ENCODE measurements at places on chromosomes 12 and 14.

DNA sequence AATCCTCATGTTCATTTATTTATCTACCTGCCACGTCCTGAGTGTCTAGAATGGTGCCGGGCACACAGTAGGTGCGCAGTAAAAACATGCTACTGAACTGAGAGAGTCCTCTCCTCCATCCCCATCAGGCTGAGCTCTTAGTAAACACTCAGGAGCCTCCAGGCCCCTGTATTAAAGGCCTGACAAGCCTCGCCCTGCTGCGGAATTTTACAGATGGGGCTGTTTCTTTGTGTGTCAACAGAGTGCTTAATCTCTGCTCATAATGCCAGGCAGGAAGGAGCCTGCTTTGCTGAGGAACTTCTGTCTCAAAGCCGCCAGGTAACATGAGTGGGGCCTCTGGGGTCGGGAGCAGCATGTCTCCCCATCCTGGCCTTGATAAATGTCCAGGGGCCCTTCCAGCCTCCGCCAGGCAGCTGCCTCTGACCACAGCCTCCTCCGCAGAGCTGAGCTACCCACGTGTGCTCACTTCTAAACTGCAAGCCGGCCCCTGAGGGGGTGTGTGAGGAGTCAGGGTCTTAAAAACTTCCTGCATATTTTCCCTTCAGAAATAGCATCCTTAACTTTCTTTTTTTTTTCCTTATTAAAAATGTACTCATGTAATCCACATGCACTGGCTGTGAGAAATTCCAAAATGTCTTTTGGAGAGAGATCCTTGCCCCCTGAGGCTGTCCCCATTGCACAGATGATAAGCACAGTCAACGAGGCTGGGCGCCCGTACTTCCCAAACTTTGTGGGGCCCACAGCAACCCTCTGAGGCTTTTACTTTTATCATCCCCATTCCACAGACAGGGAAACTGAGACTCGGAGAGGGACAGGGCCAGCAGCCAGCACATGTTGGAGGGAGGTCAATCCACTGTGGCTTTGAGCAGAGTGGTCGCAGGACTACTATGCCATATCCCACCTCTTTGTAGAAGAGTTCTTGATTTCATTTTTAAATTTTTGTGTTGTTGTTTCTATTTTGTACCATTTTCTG, 116.0 kb upstream of the NCOR2 start:
- DNase-seq, result no peak

DNA sequence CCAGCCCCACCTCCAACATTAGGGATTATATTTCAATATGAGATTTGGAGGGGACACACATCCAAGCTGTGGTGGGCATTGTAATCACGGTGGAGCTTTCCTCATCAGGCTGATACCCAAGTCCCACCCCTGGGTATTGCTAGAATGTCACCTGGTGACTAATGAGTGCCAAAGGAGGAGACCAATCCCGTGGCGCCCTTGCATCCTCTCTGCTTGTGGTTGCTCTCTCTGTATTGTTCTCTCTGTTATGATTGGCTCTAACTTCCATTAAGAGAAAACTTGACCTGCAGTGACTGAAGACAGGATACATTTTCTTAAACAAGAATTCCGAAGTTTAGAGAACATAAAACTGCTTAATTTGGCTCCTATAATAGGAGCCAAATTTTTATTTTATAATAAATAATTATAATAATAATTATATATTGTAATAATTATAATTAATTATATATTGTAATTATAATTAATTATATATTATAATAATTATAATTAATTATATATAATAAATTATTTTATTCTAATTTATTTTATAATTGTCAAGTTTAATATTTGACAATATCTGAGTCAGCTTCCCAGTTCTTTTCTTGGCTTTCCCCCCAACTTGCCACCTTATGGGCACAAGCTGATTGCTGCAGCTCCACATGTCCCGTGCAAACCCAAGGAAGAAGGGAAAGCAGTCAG, 420.1 kb downstream of the DIO2 start:
- no peak for DNase-seq

DNA sequence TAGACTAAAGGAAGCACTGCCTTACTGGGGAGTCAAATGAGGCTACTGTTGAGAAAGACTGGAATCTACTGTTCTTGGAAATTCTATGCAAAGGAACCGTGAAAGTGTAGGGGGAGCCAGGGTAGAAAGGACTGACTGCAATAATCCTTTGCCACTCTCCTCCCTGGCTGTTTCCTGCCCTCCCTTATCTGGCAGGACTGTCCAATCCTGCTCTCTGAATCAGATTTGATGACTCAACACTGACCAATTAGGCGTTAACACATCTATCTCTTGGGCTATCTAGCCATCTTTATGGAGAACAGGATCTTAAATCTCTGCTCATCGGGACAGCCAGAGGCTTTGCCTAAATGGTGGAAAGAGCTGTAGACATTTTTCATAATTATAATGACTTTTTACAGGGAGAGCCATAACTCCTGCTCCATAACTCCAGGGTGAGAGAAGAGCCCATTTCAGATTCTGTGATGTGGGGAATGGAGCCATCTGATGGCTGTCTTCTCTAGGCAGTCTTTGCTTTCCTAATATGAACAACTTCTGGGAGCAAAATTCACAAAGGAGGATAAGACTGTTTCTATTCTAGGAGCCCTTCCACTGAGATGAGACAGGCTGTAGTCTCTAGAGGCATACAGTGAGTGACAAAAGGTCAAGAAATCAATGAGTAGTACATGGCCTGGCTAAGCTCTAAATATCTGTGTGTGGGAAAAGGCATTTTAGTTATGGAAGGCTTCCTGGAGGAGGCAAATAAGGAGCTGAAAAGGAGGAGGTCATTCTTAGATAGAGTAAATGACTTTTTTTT, 68.9 kb upstream of the CISTR start:
- DNase-seq, result no peak

DNA sequence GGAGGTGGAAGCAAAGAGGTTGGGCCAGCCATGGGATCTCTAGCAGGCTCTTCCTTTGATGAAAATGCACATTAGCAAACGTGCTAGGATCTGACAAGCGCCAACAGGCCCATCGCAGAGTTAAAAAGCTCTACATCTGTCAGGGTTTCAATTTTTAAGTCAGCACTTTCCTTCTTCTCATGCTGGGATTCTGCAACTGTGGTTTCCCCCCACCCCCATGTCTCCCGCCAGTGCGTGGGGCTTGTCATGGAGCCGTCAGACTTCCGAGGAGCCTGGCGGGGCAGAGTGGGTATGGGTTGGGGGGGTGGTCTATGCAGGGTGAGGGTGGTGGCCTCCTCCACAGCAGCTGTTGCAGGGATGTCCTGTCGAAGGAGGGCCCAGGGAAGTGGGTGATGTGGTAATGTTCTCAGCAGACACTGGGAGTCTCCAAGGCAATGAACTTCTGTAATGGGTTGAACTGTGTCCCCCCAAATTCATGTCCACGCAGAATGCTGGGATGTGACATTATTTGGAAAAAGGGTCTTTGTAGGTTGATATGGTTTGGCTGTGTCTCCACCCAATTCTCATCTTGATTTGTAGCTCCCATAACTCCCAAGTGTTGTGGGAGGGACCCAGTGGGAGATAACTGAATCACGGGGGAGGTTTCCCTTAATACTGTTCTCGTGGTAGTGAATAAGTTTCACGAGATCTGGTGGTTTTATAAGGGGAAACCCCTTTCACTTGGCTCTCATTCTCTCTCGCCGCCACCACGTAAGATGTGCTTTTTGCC, 115.2 kb upstream of the MAP1LC3B2 start:
- no peak for DNase-seq

DNA sequence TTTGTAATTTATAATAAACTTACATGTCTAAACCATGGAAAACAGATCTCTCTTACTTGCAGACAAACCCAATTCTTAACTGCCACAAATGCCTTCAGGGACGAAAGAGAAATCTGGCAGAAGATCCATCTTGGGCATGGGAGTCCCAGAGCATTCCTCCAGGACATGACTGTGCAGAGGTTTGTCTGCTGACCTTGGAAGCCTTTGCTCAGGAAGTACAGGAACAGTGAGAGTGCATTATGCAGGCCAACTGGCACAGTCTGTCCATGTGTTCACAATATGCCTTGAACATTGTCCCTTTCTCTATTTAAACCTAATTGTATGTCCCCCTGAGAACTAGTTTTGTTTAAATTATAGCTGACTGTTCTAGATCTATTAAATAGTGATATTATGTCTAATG, 467.1 kb downstream of the ATP23 start:
- DNase-seq, result no peak

GRCh38 chr12:130770413-130771028, 54.4 kb upstream of the RIMBP2 start:
- no peak for DNase-seq

DNA sequence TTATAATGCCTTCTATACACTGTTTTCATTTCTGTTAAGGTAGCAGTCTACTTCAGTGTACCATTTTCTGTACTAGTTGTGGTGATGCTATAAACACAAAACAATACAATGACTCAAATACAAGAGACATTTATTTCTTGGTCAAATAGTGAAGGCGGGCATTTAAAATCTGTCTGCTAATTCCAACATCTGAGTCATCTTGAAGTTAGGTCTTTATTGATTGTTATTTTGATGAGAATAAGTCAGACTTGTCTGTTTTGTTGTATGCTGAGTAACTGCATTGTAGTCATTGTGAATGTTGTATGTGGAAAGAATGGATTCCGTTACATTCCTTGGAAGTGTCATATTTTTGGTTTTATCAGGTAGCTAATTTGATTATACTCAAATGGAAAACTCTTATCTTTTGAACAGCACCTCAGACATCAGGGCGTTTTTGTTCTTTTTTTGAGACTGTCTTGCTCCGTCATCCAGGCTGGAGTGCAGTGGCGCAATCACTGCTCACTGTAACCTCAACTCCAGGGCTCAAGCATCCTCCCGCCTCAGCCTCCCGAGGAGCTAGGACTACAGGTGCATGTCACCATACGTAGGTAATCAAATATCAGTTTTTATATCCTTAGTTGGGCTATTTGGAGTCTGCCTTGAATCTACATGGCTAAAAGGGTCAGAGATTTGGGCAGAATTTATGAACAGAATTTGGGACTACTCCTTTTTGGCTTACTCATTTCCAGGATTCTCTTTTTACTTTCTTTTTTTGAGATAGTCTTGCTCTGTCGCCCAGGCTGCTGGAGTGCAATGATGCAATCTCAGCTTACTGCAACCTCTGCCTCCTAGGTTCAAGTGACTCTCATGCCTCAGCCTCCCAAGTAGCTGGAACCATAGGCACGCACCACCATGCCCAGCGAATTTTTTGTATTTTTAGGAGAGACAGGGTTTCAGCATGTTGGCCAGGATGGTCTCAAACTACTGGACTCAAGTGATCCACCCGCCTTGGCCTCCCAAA, 56.8 kb downstream of the PAPLN start:
- no peak for DNase-seq

DNA sequence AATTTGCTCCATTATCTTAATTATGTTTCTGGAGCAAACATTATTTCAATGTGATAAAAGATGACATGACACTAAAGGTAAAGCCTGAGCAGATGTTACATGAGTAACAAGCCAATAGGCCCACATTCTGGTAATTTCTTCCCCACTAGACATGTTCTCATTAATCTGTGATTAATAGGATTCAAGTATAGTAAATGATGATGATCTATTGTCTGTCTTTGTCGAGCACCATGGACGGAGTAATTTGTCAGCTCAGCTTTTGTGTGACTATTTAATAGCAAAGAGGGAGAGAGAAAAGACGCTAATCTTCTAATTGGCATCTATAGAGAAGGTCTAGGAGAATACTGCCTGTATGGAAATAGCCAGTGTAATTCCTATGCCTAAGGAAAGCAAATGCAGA, 62.2 kb upstream of the INSM2 start:
- no peak for DNase-seq

GRCh38 chr14:32682214-32682613, 256.5 kb upstream of the NPAS3 start:
- no peak for DNase-seq

DNA sequence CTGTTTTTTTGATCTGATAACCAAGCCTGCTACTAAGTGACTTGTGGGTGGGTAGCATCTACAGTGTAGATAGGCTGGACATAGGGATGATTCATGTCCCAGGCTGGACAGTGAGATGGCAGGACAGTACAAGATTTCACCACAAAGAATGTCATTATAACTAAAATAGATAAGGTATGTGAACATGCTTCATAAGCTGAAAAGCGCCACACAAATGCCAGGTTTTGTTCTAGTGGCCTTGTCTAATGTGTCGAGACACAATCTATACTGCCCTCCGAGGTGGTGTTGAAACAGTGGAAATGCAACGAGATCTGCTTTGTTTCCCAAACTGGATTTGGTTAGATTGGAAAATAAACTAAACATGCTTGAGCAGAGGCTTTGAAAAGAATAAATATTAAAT, 4.4 kb downstream of the LGALS3 start:
- DNase-seq, result no peak

GRCh38 chr14:85214471-85214870, 315.5 kb upstream of the FLRT2 start:
- no peak for DNase-seq

DNA sequence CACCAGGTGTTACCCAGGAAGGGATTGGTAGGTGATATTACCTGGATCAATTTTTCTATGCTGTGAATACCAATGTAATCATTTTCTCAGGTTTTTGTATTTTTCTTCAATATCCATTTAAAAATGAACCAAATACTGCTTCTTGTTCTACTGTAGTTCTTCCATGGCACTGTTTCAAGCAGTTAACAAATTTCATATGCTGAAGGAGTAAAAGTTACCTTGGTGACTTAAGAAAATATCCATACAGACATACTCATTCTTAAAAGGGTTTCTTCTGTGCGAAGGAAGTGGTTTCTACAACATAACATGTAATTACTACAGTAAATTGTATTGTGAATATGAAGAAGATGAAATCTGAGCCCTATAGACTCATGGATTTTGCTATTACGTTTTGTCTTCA, 222.5 kb downstream of the TMEM117 start:
- no peak for DNase-seq

DNA sequence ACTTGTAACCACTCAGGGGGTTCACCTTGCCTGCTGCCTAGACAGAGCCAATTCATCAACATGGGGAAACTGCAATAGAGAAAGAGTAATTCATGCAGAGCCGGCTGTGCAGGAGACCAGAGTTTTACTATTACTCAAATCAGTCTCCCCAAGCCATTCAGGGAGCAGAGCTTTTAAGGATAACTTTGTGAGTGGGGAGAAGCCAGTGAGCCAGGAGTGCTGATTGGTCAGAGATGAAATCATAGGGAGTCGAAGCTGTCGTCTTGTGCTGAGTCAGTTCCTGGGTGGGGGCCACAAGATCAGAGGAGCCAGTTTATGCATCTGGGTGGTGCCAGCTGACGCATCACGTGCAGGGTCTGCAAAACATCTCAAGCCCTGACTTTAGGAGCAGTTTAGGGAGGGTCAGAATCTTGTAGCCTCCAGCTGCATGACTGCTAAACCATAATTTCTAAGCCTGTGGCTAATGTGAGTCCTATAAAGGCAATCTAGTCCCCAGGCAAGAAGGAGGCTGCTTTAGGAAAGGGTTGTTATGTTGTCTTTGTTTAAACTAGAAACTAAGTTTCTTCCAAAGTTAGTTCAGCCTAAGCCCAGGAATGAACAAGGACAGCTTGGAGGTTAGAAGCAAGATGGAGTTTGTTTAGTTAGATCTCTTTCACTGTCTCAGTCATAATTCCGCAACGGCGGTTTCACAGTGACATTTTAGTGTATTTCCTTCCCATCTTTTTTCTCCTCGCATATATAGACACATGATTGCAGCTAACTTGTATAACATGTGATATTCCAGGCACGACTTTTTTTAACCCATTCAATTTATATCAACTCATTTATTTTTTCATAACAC, 68.9 kb upstream of the NCOR2 start:
- no peak for DNase-seq

Measured in memory B cell (primary cell).